LNCaP clone FGC (cell line): ENCODE measurements at places on chromosomes 6 and 20.

DNA sequence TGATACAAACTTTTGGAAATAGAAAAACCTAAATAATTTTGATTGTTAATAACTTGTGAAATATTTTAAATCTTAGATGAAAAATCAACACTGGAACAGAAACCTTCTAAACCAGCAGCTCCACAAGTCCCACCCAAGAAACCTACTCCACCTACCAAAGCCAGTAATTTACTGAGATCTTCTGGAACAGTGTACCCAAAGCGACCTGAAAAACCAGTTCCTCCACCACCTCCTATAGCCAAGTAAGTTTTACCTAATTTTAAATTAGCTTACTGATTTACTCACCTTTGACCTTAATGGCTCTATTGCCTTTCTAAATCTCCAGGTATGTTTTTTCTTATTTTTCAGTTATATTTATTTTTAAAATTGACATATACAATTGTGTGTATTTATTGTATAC, 102.6 kb upstream of the ADGRF4 start:
- peak; percentile 67 for DNase-seq

GRCh38 chr6:95866732-95867131, 149.0 kb upstream of the FUT9 start:
- no peak for DNase-seq

DNA sequence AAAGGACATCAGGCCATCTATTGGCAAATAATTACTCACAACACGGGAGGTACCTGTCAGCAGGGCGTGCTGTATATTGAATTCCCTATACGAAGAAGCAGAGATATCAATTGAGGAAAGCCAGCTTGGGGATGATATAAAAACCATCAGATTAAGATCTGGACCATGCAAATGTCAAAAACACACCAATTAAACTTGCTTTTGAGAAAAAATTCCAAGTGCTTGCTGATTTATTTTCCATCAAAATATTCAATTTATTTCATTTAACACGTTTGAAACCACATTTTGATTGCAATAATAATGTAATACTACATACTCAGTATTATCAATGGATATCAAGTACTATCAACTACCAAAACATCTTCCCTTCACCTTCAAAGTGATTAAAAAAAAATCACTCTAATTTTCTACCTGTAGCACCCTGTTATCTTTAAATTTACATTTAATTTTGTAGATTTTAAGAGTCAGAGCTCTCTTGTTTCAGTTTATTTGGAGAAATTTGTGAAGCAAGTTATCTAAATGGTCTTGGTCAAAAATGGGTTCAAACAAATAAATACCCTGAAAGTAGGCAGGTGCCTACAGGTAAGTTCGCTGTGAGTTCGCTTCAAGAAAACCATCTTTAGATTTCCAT, 6.8 kb upstream of the TBX18 start:
- DNase-seq = no peak

DNA sequence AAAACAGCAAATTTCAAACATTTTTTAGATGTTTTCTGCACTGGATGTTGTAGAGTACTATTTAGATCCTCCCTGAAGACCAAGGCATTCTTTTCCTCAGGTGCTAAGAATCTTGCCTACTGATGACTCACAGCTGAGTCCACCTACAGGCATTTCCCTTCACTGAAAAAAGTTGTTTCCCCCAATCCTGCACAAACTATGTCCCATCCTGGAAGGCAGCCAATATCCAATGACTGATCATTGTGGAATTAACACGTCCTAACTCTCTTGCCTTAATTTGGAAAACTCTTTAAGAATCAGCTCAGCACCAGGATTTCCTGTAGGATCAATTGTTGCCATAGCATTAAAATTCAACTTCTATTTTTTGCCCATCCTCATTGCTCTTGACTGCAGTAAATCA, 268.4 kb upstream of the IRAK1BP1 start:
- no peak for DNase-seq

- no peak for DNase-seq
Measured at GRCh38 chr6:121521164-121521555, 85.7 kb downstream of the GJA1 start.

DNA sequence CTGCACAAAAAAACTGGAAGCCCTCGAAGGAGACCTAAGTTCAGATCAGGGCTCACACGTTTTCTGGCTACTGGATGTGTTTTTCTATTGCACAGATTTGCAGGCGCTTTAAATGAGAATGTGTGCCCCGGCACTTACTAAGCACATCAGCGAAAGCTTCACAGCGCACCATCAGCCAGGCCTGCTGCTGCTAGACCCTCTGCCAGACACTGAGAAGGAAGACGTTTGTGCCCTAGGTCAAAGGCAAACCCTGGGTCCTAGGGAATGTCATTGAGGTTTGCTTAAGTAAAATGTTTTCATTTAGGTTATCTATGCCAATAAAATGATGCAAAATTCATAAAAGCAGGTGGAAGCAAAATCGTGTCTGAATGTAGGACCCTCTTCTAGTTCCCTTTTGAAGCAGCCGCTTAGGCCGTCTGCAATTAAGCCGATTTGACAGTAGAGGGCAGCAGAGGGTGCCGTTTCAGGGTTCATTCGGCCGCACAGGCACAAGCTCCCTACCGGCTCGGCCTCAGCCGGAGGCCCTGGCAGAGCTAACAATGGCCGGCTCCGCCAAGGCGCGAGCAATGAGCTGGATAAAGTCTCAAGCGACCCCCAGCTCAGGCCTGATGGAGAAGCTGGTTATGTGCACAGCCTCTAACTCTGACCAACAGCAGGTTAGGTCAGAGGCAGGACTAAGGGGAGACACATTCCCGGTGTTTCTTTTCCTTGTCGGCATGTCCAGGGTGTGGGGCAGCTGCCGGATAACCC, 107.2 kb upstream of the FOXA2 start:
- DNase-seq = no peak

DNA sequence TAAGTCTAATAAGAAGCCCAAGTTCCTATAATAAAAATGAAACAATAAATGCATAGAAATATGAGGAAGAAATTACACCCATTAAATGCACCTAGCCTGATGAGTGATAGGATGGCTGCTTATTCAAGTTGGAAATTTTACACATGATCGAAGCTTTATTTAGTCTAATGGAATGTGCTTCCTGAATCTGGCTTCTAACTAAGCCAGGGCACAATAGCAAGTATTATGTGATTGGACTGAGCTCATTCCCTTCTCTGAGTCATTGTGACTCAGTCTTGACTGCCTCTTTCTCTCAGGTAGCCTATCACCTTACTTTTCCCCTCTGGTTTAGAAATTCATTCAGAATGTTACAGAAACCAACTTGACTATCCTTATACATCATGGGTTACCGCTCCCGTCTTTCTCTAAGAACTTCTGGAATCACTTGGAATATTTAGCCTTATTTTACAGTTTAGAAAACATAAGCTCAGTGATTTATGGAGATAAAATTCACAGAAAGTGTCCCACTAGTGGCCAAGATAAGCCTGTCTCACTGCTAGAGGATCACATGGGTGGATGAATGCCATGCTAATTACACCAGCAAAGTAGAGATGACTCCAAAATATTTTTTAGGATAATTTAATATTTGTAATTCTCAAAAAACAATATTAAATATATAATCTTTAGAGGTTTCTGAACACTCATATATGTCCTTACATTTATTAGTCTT, 505.3 kb upstream of the JAG1 start:
- DNase-seq = peak; percentile 73

DNA sequence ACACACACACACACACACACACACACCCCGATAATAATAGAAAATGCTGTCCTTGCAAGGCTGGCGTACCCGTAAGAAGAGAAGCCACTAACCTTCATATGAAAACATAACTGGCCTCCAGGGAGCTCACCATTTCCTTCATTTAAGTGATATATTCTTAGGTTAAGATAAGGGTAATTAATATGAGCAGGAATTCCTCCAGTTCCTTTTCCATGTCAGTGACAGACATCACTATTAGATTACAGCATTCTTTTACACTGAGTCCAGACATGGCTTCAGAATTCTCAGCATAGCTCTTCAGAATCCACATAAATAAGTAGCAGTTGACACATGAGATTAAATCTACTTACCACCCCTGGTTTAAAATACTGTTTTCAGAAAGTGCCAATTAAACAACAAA, 121.9 kb downstream of the SIM1 start:
- DNase-seq = no peak

DNA sequence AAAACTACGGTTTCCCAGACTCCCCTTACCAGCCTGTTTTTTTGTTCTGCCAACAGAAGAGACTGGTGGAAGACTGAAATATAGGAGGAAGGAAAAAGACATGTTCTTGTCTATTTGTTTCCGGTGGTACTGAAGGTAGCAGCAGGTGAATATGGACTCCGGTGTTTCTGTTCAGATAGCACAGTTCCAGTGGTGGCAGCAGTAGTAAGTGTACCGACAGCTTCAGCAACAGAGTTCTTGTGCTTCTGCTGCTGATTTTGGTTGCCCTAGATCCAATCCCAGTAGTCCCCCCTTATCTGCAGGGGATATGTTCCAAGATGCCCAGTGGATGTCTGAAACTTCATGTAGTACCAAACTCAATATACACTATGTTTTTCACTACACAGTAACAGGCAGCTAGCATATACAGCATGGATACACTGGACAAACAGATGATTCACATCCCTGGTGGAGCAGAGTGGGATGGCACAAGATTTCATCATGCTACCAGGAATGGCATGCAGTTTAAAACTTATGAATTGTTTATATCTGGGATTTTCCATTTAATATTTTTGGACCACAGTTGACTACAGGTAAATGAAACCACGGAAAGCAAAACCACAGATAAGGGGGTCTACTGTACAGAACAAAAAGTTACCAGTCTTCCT, 301.8 kb downstream of the BTBD9 start:
- DNase-seq = no peak

GRCh38 chr6:106063448-106063850, 22.7 kb upstream of the PRDM1 start:
- DNase-seq = no peak

- no peak for DNase-seq
Measured at GRCh38 chr20:48797850-48798747, 29.7 kb downstream of the PREX1 start.

GRCh38 chr6:79425589-79426311, 111.5 kb downstream of the LCA5 start:
- no peak for DNase-seq

GRCh38 chr20:39109933-39110818, 148.0 kb downstream of the DHX35 start:
- DNase-seq = no peak

DNA sequence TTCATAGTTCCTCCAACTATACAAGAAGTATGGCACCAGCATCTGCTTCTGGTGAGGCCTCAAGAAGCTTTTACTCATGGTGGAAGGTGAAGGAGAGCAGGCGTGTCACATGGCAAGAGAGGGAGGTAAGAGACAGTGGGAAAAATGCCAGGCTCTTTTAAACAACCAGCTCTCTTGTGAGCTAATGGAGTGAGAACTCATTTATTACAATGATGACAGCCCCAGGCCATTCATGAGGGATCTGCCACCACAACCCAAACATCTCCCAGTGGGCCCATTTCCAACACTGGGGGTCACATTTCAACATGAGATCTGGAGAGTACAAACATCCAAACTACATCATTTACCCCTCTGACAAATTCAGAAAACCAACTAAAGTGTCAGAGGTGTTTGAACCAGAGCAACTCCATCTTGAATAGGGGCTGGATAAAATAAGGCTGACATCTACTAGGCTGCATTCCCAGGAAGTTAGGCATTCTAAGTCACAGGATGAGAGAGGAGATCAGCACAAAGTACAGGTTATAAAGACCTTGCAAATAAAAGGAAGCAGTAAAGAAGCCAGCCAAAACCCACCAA, 2.2 kb upstream of the UBD start:
- DNase-seq = no peak

DNA sequence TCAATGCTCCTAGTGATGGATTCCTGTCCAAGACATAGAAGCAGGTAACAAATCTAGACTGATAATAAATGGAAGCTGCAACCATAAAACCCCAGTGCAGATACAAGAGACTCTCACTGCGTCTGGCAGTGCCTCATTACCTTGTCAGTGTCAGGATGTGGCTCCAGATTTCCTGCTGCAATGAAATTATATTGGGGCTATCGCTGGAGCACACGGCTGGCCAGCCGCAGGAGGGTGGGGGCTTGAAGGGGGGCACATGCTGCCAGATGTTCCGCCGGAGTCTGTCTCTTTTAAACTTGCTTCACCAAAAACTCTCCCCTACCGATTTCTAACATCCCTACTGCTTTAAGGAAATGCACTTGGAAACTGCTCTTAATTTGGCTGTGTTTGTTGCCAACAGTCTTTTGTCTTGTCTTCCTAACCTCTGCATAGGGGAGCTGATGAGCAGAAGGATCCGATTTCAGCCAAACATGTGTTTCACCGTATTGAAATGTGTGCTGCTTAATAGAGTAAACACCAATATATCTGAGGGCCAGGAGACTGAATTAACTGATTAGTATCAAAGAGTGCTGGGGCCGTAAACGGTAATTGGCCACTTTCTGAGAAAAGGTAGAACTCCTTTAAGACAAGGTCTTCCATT, 102.2 kb upstream of the EXOC2 start:
- peak; percentile 43 for DNase-seq

- no peak for DNase-seq
Measured at GRCh38 chr20:63317601-63318291, 24.8 kb downstream of the COL20A1 start.
